Renal pelvis (tissue), 12 donors: ENCODE measurements at places on chromosomes 7 and 10. TPM values are rescaled to one million over a fixed set of nuclear protein-coding genes. Genes with fewer than 3 reads are reported as not detected.

DNA sequence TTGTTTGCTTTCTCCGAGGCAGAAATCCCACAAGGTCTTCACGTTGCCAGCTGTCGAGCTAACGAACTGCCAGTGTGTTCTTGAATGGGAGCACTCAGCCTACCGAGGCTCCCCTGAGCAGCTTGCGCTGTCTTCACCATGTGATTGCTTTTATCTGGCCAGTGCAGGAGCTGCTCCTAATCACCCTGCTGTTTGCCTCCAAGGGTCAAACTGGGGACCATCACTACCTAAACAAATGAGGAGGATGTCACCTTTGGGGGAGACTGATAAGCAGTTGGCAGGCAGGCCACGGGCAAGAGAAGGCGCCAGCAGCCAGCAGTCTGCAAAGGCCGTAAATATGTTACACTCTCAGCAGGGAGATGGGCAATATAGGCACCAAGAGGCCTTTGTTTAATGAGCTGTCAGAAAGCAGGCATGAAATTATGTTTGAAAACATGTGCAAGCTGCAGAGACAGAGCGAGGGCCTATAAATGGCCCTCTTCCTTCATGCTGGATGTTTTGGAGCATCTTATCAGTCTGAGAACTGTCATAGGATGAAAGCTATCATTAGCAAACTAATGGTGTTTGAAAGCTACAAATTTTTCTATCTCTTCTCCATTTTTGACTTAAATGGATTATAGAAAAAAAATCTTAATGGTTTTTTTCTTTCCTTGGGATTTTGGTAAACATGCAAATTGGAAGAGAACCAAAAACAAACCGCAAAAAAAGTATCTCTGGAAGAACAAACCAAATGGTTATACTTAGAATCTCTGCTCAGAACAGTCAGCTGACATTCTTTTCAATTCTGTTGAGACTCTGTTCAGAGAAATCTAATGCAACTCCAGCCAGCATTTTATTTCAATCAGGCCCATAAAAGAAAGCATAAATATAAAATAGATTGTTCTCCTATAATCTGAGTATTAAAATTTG, 267.3 kb upstream of the NPVF start:
- no peak for DNase-seq

DNA sequence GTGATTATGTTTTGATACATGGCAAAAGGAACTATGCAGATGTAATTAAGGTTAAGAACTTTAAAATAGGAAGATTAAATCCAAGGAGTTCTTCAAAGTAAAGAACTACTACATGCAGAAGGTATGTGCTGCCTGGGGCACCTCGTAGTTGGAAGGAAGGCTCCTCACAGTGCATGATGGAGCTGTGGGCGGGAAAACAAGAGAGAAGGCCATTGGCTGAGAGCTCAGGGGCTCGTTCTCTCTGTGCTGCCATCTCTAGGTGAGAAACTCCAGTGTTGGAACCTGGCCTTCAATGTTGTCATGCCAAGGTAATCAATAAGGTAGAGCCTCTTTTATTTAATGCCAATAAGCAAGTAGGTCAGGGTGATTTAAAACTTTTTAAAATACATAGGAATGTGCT, 391.4 kb upstream of the ETV1 start:
- no peak for DNase-seq

- no peak for DNase-seq
These were observed 182.2 kb downstream of the PHF14 start for GRCh38 chr7:11155883-11156282.

- DNase-seq: no peak
These were observed 190.4 kb downstream of the SKIDA1 start for GRCh38 chr10:21334891-21335696.

Gene MSMB
- polyA plus RNA-seq: not detected

Gene CD36
- polyA plus RNA-seq: 33.6 TPM

Gene UFSP1
- polyA plus RNA-seq: 2.4 TPM

Gene SKIDA1
- 13.6 TPM for polyA plus RNA-seq
